ENCODE measurements at places on chromosomes 12 and 14.

DNA sequence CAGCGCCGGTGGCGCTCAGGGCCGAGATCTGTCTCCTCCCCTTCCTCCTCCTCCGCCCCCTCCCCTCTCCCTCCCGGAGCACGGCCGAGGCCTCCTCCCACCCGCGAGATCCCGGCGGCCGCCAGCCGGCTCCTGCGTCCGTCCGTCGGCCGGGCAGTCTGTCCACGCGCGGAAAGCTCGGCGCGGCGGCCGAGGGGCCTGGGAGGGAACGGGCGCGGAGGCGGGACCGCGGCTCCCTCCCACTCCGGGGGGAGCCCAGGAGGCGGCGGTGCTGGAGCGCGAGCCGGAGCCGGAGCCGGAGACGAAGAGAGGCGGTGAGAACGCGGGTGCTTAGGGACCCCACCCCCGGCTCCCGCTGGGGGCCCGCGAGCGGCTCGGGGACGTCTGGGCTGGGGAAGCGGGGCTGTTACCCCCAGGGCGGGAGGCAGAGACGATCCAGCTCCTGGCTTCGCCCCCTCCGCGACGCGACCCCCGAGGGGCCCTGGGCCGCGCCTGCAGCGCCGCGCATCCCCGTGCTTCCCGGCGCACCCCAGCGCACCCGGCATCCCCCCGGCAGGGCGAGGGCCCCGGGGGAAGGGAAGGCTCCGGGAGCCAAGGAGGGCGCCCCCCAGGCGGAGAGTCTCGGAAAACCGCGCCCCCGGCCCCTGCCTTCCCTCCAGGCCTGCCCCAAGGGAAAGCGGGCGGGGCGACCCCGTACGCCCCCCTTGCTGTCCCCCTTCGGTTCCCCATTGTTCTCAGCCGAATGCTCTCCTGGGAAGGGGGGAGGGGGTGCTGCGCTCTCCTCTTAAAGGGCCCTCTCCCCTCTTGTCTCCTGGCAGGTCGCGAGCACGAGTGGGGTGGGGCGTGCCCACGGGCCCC lies at the start of gene DTX1:
DTX1 (plus strand) TSS at position 100 of the 858 bp plus-strand sequence. CDS start 1,463 bp downstream, outside the sequence.
- no peak for DNase-seq

- peak; percentile 81 for DNase-seq
Measured at GRCh38 chr14:61927520-61927919, 165.3 kb downstream of the SNAPC1 start.

- no peak for DNase-seq
Measured at GRCh38 chr12:56337753-56338251, 882 bp upstream of the IL23A start.

DNA sequence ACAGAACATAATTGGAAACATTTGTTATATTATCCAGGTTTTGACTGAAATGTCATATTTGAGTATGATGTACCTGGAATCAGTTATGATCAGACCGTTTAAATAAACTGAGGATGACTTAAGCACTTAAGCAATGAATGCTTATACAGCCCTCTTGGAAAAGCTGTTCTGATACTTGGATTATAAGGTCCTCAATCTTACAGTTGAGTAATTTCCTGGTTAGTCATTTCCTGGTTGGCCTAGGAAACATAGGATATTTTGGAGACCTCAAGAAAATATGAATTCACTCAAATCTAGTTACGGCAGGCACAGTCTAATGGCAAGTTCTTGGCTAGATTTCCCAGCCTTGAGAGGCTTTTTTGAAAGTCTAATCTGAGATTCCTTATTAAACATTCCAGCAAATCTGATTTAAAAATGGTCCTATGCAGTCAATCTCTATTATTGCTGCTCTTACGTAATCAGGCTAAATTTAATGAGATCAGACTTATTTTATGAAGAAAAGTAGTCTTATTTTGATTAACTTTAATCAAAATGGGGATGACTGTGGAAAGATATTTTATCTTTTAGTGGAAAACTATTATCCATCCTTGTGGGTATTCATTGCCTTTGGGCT lies 447.2 kb downstream of the SNAPC1 start:
- DNase-seq: no peak

GRCh38 chr12:18057051-18057450 lies 32.9 kb downstream of the RERGL start:
- no peak for DNase-seq

DNA sequence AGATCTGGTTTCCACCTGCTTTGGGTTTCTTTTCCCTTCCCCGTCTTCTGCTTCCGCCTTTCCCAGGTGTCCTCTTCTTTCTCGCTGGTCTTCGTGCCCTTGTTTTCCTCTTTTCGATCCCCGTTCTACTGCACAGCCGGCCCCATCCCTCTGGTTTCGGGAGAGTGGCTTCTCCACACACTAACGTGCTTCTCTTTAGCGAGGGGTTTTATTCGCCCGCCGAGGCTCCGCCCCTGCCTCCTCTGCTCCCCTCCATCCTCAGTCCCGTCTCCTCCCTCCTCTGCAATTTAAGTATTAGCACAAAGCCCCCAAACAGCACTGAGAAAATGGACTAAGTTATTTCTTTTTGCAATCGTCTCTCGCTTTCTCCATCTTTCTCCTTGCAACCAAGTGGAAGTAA lies at the start of gene SLC7A8:
SLC7A8 (minus strand) TSS at position 182 of the 400 bp plus-strand sequence. CDS start 746 bp downstream, outside the sequence.
- DNase-seq: peak; percentile 72

- no peak for DNase-seq
Measured at GRCh38 chr12:48788524-48788853, 400 bp downstream of the ADCY6 start.

DNA sequence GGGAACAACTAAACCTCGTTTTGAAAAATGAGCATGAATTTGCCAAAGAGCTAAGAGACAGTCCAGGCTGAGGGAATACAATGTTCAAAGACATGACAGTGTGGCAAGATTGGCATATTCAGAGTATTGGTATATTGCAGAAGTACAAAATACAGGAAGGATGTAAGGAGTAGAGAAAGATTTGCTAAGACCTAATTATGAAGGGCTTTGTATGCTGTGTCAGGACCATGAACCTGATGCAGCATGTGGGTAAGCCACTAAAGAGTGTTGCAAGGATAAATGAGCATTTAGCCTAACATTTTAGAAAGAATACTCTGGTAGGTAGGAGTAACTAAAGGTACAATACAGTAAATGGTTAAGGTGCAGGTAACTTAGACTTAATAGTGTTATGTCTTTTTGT lies 65.1 kb downstream of the KTN1 start:
- no peak for DNase-seq

GRCh38 chr12:98464190-98464589 lies 51.2 kb upstream of the TMPO start:
- DNase-seq: no peak

DNA sequence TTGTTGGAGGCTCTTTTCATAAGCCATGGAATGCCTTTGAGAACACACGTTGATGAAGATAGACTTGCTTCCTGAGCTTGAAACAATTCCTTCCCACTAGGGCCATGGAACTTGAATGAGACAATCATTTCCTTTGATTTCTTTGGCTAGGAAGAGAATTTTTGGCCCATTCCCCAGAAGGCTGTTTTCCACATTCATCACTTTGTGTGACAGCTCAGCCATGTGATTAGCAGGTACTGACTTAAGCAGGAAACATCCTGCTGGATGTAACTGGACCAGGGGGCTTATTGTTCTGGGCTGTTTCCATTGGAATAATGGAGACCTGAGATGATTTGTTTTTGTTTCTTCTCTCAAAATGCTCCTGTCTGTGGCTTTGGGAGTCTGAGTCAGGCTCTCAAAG lies 469.8 kb upstream of the SEL1L start:
- no peak for DNase-seq

DNA sequence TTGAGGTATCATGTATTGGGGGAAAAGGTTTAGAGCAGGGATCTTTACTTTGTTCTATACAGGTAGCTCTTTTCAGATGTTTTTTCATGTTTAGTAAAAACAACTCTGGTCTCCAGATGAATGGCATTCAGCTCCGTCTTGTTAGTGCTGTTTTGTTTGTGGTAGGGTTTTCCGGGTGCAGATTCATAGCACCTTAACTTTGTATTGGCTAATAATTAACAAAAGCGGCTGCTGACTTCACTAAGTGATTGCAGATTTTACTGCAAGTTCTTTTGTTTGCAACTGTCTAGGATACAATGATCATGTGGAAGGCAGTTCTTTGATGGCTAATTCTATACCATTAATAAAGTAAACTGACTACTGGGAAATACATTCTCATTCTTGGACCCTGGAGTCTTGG lies 32.2 kb upstream of the BHLHE41 start:
- no peak for DNase-seq

GRCh38 chr14:68377006-68377405 lies 415.9 kb downstream of the ZFP36L1 start:
- no peak for DNase-seq

DNA sequence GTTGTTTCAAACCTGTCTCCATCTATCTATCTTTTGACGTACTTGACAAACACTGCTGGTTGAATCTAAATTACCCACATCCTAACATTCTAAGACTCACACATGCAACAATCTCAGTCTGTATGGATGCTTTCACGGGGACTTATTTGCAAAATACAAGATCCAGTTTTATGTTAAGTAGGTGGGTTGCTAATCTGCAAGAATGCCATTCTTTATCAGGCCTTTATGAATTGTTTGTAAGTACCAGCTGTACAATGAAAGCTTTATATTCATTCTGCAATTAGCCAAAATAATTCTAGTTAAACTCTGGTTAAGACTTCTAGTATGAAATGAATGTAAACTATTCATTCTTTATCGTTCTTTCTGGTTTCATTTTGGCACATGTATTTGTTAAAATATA lies 135.1 kb downstream of the NAV3 start:
- DNase-seq: no peak

GRCh38 chr14:37972941-37973887 lies 234.5 kb upstream of the SSTR1 start:
- no peak for DNase-seq

DNA sequence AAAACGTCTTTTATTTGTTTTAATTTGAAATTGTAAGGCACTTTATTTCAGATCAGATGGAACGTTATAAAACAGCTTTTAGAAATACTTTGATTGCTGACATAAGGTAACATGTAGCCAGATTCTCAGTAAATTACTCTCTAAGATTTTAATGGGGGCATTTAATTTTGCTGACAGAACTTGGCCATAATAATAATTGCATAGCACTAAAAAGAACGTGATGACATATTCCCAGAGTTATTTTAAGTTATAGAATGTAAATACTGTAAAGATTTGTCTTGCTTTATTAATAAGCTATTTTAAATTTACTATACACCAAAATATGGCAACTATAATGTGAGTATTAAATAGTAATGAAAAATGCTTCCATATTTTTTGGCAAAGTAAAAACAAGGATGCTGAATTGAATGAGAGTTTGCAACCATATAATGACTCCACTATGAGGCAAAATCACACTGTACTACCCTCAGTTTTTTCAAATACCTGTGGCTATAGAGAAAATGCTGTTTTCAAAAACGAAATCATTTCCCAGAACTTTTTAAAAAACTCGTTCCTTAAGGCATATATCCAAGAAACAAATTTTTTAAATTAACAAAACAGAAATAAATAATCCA lies 876 bp downstream of the LUM start:
- DNase-seq: no peak

DNA sequence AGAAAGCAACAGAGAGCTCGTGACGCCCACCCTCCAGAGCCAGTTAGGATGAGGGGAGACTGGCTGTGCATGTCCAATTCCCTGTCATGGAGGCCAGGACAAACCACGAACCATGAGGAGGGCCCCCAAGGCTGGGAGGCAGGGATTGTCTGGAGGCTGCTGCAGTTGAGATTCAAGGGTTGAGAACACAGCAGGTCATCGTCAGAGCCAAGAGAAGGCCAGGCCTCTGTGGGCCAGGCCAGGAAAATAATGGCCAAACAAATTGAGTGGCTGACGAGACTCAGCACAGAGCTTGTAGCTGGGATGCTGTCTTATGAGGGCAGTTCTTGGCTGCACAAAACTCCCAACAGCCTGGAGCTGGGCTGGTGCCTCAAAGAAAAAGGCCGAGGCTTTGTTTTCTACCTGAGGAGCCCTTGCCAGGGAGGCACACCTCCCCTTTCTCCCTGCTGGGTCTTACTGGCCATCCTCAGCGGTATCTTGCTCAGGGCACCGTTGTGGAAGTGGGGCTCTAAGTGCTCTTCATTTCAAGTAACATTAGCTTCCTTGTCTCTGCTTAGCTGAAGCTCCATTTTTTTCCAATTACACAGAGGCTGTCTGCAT lies 665.9 kb downstream of the BCL11B start:
- DNase-seq: no peak

- peak; percentile 83 for DNase-seq
Measured at GRCh38 chr12:54201001-54201794, 12.4 kb upstream of the SMUG1 start.

DNA sequence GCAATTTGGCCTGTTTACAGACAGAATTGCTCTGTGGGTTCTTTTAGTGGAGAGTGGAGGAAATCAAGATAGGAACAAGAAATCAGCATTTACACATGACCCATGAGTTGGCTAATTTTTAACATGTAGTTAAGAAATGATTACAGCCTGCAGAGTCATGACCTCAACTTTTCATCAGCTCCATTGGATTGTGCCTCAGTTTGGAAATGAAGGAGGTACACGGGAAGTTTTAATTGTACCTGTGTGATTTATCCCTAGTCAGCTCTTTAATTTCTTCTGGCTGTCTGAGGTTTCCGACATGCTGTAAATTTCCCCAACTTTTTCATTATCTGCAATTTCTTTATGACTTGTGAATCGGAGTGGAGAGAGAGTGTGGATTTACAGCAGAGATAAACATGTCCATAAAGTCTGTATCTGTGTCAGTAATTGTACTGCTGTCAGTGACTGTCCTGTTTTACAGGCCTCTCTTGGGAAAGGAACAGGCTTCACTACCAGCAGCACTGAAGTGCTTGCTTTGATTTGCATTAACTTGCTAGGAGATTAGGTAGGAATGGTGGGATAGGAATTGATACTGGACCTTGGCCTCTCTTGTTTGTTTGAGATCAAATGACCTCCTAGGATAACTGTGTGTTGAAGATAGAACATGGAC lies 49.2 kb downstream of the LIN52 start:
- peak; percentile 5 for DNase-seq

- no peak for DNase-seq
Measured at GRCh38 chr14:104576970-104577332, 2.6 kb upstream of the C14orf180 start.

DNA sequence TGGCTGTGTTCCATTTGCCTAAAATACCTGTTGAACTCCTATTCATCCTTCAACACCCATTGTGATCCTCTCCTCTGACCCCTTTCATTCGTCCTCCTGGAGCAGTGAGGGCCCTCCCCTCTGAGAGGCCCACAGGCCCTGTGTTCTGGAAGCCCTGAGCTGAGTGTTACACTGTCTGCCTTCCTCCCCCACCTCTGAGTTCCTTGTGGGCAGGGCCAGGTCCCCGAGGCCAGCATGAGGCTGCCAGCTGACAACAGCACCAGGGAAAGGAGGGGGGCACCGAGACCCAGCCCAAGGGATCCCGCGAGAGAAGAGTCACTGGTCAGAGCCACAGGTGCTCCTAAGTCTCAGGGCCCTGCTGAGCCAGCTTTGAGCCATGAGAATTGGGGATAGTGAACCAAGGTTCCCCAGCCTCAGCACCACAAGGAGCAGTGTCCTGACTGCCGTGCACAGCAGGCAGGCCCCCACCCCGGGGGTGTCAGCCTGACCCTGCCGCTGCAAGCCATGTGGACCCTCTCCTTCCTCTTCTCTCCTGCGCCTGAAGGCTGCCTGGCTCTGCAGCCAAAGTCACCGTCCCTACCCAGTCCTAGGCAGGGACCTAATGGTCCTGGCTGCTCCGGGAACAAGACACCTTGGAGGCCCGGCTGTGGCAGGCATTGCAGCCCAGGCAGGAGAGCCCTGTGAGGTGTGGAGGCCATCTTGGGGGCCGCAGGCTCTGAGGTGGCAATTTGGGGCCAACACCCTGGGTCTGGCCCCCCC lies 52.5 kb downstream of the BEGAIN start:
- no peak for DNase-seq

GRCh38 chr12:98188650-98189077 lies 326.7 kb upstream of the TMPO start:
- DNase-seq: no peak

GRCh38 chr12:15520083-15520482 lies 197.8 kb downstream of the PTPRO start:
- peak; percentile 28 for DNase-seq

All from mesendoderm (in vitro differentiated cells).